Coronary artery (tissue), 2 donors: ENCODE measurements at places on chromosomes 6 and 20.

GRCh38 chr6:133286765-133287164 lies 45.6 kb downstream of the EYA4 start:
- no peak for DNase-seq

- DNase-seq = no peak
Observed at GRCh38 chr20:17650301-17651128, 31.5 kb downstream of the RRBP1 start.

- no peak for DNase-seq
Observed at GRCh38 chr20:48771542-48771941, 56.3 kb downstream of the PREX1 start.

GRCh38 chr6:157282284-157282683 lies 41.0 kb downstream of the TMEM242 start:
- DNase-seq = no peak

GRCh38 chr6:17365961-17366360 lies 27.4 kb upstream of the CAP2 start:
- no peak for DNase-seq

DNA sequence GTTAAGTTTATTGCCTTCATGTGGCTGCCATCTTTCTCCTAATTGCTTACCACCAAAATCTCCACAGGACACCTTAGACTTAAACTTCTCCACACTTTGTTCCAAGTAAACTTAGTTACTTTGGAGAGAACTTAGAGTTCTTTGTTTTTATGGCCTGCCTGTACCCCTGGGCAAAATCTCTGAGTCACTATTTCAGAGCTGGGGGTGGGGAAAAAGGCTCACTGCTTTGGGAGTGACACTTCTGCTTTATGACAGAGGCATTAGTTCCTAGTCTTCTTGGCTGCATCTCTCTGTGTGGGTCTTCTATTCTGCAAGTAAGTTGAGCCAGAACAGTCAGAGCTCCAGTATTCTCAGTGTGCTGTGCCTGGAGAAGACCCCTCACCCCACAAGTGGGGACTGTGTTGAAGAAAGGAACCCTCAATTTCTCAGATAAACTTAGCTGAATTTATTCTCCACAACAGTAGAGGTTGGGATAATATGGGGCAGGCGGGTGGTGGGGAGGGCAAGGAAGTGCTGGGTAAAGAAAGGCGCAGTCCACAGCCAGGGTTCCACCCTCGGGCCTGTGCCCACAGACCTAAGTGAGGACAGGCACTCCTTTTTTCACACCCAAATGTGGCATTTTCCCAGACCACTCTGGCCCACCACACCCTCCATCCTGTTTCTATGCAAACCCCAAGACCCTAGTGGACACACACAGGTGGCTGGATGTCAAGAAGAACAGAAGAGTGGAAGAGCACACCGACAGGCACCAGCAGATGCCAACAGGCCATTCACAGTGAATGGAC lies 636.6 kb upstream of the MAN1A1 start:
- DNase-seq = no peak

- DNase-seq = no peak
Observed at GRCh38 chr6:74280130-74280692, 584.2 kb downstream of the CD109 start.

GRCh38 chr6:106510090-106510970 lies 119.0 kb downstream of the RTN4IP1 start:
- no peak for DNase-seq

DNA sequence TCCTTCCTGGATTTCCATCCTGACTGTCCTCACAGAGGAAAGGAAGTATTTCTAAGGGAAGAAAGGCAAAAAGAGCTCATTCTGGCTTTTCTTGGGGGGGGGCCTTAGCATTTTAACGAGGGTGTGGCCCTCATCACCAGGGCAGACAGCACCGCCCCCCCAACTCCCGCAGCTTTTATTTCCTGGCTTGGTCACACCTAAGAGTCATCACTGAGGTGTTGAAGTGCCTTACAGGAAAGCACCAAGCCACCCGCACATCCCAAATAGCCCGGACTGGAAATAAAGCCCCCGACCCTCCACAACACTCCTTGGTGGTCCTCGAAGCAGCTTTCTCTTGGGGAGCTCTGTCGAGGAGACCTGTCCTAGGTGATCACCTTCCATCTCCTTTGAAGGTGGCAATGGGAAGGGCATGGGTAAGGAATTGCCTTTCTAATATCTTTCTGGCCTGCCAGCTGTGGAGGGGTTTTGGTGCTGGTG lies 1.3 kb downstream of the PTK7 start:
- DNase-seq = no peak

DNA sequence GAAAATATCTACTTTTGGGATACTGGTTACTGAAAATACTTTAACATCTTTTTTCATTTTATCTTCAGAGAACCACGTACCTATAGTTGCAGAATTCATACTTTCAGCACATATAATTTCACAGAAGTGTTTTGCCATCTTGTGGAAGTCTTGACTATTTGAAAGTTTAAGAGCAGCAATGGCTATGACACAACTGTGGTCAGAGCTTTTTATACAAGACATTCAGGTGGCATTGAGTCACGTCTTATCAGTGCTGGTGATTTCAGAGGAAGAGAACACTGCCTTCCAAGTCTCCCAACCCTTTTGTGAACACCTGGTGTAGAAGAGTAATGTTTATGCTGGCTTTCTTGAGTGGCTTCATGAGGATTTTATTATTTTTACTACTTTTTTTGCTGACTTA lies 171.6 kb downstream of the ARID1B start:
- DNase-seq = no peak

DNA sequence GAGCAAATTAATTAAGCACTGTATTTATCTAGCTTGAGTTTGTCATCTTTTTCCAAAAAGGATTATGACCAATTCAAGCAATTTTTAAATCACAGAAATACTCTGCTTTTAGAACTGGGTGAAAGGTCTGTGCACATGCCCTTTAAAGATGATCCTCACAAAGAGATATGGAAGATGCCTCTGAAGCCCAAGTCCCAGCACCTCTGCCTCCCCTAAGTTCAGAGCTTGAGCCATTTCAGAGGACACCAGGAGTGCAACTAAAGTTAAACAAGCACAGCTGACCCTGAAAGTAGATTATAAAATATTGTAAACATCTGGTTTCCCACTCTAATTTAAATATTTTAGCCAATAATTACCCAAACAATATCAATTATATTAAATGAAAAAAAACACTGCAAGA lies 139.5 kb upstream of the BEND6 start:
- DNase-seq = no peak

GRCh38 chr6:112475083-112475482 lies 128.0 kb downstream of the RFPL4B start:
- DNase-seq = no peak

DNA sequence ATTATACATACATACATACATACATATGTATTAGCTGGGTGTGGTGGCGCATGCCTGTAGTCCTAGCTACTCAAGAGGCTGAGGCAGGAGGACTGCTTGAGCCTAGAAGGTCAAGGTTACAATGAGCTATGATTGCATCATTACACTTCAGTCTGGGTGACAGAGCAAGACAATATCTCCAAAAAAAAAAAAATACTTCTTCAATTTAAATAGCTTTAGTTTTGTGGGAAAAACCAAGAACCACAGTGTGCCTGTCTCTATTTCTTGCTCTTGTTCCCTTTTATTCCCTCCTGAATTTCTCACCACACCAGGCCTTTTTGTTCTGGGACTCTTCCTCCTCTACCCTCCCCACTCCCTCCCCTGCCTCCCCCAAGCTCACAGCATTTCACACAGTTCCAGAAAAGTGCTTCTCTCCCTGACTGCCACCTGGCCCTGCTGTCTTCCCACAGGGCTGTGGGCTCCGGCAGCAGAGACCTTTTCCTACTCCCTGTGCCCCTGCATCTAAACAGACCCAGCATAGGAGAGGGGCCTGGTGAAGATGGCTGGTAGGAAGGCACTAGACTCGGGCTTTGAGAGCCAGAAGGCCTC lies 1.3 kb downstream of the C20orf203 start:
- DNase-seq = no peak

DNA sequence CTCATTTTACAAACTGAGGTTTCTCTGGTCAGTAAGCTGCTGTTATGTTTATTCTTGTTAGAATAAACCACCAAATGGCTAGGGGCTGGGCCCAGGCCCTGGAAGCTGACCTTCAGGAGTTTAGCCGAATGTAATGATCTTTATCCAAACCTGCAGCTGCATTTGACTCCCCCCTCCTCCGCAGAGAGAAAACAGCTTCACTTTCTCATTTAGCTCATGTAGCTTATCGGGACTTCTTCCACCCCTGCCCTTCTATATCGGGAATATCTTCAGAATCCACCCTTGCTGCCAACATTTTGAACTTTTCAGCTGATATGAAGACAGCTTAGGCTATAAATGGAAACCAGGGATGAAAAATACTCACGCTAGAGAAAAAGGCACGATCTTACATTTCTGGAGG lies 102.6 kb downstream of the ZMYND8 start:
- DNase-seq = no peak

GRCh38 chr6:126167726-126168125 lies 172.2 kb upstream of the CENPW start:
- no peak for DNase-seq

- no peak for DNase-seq
Observed at GRCh38 chr20:52039790-52040189, 151.8 kb downstream of the ZFP64 start.

DNA sequence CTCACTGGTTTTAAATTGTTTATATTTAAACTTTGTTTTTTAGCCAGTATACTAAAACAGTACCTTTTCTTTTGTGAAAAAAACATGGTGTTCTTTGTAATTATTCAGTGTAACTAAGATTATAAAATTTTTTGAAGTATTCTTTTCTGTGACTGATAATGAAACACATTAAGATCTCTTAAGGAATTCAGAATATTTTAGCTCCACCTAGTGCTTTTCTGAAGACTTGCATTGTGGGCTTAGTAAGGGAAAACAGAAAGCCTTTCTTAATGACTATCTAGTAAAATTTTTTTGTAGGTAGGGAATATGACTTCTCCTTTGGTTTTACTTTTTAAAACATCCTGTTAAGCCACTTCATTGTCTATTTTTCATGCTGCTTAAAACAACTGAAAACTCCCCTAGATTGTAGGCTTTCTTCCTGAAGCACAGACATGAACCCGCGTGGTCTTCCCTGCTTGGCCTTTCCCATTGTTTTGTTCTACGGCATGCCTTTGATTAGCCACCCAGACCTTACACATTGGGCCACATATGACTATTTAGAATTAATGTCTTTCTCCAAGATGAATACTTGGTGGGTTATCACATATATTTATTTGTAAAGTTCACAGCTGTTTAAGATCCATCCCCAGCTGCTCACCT lies 72.1 kb downstream of the AFDN start:
- no peak for DNase-seq

DNA sequence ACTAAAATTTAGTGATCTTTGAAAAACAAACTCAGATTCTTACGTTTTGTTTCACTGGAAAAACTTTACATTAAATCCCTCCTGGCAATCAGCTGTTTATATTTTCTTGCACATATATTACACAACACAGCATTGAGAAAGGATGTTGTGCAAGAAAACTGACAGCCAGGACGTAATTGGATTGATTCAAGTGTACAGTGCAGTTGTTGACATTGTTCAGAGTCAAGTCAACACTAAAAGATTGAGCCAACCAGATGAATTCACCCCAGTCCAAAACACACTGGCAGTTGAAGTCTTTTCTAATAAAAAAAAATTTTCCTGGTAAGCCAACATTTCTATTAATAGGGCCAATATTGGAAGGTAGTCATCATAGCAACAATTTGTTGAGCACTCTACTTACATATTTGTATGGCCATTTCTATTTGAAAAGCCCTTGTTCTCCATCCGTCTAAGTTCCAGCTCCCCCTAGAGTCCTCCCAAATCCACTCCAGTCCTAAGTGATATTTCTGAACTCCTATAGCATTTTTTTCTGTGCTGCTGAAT lies 20.9 kb upstream of the VNN1 start:
- DNase-seq = no peak

GRCh38 chr6:119627908-119628669 lies 278.5 kb upstream of the MAN1A1 start:
- DNase-seq = no peak

DNA sequence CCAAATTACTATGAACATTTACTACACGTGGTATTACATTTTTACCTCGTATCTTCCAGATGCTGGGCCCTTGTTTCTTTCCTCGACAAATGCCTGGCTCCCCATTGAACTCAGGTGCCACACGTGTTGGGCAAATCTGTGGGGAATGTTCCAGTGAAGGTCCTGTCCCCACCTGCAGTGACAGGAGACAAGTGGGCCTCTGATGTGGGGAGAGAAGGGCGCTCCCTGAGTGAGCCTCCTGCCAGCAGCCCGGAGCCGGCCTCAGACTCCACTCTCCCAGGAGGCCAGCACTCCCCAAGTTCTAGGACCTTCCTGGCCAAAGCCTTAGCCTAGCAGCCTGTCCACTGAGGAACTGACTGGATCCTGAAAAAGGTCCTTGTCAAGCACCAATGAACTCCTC lies 21.7 kb upstream of the SCML4 start:
- no peak for DNase-seq

DNA sequence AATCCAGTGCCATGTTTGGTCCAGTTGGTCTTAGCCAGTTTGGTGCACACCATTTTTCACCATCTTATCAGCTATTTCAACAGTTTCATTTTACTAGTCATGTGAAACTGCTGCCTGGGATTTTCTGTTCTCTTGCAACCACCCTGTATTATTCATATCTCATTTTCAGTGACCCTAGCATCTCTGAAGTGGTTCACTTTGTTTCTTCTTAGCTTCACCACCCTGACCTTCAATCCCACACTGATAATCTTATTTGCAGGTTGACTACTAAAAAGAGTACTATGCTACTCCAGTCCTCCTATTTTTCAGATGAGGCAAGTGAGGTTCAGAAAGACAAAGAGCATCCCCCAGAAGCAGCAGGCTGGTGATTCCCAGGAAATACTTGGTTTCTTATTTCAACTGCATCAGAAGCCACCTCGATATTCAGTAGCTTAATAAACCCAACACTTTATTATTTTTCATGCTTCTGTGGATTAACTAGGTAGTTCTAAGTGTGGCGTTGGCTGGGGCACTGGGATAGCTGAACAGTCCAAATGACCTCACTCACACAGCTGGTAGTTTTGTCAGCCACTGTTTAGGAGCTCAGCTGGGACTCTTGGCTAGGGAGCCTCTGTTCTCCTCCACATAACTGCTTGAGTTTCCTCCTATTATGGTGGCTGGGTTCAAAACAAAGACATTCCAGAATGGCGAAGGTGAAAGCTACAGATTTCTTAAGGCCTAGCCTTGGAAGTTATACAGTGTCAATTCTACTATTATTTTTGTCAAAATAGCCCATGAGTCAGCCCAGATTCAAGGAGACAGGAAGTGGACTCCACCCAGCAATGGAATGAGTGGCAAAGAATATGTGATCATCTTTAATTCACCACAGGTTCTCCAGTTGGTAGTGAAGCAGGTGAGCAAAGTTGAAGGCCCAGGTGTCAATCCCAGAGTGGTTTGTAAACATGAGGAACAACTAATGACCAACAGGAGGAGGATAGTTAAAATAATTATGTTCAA lies 40.6 kb downstream of the BPIFB4 start:
- DNase-seq = no peak

DNA sequence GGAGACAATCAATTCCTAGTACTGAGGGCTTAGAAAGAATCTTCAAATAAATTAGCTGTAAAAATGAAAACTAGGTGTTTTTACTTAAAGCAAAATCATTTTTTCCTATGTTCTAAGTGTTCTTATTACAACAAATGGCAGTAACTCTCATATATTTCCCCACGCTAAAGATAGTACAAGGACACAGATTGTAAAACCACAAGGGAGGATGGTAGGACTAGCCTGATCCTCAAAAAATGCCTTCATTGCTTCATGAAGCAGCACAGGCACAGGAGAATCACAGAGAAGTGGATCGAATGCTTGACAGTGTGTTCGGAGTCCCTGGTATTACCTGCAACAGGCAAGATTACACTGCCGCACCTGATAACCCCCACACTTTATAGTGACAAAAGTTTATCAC lies 58.5 kb downstream of the SAMD3 start:
- no peak for DNase-seq
